Dermis microvascular lymphatic vessel endothelial cell (primary cell): ENCODE measurements at places on chromosomes 3 and 15. TPM values are rescaled to one million over a fixed set of nuclear protein-coding genes. Genes with fewer than 3 reads are reported as not detected.

DNA sequence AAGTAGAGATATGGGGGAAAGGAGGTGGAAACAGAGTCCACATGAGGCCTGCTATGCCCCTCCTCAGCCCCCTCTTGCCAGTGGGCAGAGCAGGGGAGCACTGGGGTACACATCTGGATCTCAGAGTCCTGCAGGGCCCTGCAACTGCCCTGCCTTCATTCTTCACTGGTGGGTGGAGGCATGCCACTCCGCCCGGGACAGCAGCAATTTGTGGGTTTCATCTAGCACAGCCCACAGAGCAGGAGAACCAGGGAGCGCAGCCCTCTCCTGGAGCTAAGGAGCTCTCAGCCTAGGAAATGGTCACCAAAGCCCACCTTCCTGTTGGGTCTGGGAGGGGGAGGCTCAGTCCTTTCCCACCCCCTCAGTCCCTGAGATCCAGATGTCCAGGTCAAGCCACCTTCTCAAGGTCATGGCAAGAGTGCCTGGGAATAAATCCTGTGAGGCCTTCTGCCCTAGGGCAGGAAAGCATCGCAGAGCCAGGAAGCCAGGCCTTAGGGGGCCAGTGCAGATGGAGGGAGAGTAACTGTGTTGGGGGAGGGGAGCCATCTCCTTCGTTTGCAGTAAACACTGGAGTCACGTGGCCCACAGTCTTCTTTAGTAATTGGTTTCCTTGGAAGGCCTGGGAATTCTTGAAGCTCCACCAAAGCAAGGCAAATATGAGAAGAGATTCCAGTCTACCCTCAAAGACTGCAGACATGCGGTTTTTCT, 31.0 kb downstream of the ANP32A start:
- DNase-seq = peak; percentile 57

GRCh38 chr3:138594935-138595610, 1.0 kb upstream of the CEP70 start:
- DNase-seq = no peak

GRCh38 chr3:194272861-194273742, 78.0 kb downstream of the CPN2 start:
- DNase-seq = no peak

DNA sequence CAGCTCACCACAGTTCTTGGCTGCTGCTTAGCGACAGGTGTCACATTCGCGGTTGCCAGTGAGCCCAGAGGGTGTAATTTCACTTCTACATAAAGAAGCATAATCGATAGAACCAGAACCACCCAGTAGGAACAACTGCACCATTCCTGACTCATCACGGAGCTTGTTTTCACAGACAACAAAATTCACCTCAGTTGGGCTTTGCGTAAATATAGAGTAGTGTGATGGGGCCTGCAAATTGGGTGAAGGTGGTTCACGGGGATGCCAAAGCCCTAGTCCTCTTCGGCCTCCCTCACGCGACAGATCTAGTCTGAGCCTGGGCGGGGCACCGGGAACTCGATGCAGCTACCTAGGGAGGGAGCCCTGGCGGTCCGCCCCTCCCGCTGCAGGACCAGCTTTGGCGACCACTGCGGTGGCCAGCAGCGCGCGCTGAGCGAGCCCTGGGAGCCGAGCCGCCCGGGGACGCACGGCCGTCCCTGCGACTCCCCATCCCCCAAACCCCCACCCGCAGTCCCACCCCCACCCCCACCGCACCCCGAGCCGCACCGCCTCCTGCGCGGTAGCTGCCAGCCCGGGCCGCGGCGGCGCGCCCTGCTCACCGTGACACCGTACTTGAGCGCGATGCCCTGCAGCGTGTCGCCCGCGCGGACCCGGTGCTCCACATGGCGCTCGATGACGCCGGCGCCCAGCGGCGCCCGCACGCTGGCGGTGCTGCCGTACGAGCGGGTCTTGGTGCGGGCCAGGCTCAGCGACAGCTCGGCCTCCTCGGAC, 519 bp downstream of the LYSMD2 start:
- DNase-seq = peak; percentile 42

DNA sequence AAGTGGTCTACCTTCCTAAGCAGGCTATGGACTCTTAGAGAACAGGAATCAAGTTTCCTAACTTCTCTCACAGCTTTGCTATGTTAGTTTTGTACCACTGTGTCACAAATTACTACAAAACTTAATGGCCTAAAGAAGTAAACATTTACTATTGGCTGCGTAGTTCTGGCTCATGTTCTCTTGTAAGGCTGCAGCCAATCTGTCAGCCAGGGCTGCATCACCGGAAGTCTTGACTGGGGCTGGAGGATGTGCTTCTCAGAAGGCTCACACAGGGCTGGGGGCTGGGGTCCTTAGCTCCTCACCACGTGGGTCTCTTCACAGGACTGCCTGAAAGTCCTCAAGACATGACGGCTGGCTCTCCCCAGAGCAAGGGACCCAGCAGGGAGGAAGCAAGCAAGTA, 15.5 kb downstream of the STIMATE start:
- DNase-seq = no peak

- DNase-seq = no peak
These were observed 36.7 kb upstream of the SLC6A11 start for GRCh38 chr3:10779293-10779805.

GRCh38 chr3:153190923-153191322, 28.9 kb downstream of the RAP2B start:
- DNase-seq = no peak

DNA sequence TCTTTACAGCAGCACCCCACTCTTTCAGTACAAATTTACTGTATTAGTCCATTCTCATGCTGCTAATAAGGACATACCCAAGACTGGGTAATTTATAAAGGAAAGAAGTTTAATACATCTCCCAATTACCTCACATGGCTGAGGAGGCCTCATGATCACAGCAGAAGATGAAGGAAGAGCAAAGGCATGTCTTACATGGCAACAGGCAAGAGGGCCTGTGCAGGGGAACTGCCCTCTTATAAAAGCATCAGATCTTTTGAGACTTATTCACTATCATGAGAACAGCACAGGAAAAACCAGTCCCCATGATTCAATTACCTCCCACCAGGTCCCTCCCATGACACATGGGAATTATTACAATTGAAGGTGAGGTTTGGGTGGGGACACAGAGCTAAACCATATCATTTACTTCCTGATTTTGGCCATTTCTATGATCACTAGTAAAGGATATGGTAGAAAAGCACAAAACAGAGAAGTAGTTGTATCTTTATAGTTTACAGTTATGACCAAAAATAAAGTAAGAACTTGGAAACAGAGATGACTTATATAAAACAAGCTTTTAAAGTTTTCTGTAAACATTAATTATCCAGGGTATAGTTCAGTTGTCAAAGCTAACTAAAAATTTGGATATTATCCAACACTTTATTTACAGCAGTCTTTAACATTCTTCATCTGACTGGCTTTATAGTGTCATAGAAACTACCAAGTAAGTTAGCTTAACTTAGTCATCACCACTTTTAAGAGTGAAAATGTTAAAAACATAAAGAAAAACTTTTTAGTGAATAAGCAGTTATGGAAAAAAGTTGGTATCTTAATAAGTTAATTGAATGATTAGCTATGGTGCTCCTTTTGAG, 40.2 kb downstream of the P2RY1 start:
- no peak for DNase-seq

- no peak for DNase-seq
These were observed 74.1 kb upstream of the GOLGA8B start for GRCh38 chr15:34657469-34658127.

DNA sequence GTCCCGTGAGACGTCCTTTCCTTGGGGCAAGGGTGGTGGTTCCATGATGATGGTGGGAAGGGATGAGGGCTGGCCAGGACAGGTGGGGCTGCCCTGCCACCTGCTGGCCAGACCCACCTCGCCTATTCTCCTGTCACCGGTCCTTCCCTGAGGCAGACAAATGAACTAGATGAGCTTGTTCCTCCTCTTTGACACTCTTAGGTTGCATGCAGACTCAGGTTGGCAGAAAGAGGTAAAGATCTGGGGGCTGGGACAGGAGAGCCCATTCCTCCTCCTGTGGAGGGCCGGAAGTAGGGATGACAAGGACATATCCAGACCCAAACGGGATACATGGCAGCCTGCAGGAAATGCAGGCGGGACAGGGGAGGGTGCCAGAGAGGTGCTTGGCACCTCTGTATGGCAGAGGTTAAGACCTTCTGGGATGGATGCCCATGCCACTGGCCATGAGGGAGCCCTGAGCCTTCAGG, 38.6 kb downstream of the ACSBG1 start:
- peak; percentile 20 for DNase-seq

GRCh38 chr3:165725296-165725695, 111.9 kb downstream of the BCHE start:
- no peak for DNase-seq

GRCh38 chr3:128456776-128457715, 9.6 kb downstream of the DNAJB8 start:
- no peak for DNase-seq

- DNase-seq = no peak
These were observed 175.2 kb upstream of the SOX14 start for GRCh38 chr3:137588871-137589270.

GRCh38 chr3:197746801-197747237, 2.9 kb upstream of the FYTTD1 start:
- no peak for DNase-seq

DNA sequence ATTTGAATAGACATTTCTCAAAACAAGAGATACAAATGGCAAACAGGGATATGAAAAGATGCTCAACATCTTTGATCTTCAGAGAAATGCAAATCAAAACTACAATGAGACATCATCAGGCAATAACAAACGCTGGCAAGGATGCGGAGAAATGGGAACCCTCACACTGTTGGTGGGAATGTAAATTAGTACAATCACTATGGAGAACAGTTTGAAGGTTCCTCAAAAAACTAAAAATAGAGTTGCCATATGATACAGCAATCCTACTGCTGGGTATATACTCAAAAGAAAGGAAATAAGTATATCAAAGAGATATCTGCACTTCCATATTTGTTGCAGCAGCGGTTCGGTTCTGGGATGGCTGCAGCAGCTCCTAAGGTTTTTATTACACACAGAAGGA, 16.8 kb upstream of the LARS2 start:
- DNase-seq = no peak

- no peak for DNase-seq
These were observed 1081.7 kb downstream of the NAALADL2 start for GRCh38 chr3:175940881-175941280.

DNA sequence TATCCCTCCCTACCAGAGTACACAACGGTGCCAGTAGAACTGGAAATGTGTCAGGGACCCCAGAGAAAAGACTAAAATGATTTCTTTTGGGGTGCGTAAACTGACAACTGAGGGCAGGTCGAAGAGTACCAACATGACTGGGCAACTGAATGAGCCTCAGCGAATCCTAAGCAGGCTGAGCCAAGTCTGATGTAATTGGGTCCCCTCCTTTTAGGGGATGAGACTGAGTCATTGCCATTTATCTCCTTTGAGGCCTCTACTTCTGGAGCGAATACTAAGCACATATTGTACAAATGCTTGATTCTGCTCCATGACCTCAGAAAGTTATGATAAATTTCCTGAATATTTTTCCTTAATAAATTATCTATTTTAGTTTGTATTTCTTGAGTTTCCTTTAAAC, 17.3 kb upstream of the GPR156 start:
- DNase-seq = no peak

DNA sequence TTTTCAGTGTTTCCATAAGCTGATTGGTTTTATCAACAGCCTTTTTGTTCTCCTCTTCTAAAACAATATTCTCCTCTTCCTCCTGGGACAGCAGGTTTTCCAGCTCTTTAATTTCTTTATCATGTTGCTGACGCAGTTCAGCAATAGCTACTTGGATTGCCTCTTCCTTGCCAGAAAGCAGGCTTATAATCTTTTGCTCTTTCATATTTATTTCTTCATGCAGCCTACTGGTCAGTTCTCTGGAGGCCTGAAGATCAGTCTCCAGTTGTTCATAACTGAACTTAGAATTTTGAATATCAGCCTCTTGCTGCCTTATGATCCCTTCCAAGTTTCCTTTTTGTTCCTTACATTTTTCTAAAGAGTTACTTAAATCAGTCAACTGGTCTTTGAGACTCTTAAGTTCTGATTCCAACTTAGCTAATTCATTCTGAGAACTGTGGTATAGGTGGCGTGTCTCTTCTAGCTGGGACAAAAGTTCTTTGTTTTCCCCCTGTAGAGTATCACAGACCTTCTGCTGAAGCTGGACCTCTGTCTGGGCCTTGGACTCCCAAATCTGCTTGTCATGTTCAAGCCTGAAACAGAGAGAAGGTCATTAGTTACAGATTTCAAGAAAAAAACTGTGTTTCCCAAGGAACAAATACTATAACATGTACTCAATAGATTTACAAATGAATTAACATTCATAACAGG, 31.5 kb upstream of the HCLS1 start:
- DNase-seq = no peak

PLSCR5 gene
- not detected in 2 replicates for total RNA-seq

AHSG gene
- under 0.01 TPM in 1 of 2 replicates, not detected in the other for total RNA-seq

CACNA1D gene
- total RNA-seq = not detected in 2 replicates

SELENOT gene
- 141 and 176 TPM in 2 replicates for total RNA-seq

PLXNA1 gene
- 14.1 and 21.7 TPM in 2 replicates for total RNA-seq

GNAT1 gene
- total RNA-seq = under 0.01 TPM in 1 of 2 replicates, not detected in the other

GCNT3 gene
- total RNA-seq = not detected in 2 replicates
